ENCODE measurements at places on chromosomes 16 and 17.

DNA sequence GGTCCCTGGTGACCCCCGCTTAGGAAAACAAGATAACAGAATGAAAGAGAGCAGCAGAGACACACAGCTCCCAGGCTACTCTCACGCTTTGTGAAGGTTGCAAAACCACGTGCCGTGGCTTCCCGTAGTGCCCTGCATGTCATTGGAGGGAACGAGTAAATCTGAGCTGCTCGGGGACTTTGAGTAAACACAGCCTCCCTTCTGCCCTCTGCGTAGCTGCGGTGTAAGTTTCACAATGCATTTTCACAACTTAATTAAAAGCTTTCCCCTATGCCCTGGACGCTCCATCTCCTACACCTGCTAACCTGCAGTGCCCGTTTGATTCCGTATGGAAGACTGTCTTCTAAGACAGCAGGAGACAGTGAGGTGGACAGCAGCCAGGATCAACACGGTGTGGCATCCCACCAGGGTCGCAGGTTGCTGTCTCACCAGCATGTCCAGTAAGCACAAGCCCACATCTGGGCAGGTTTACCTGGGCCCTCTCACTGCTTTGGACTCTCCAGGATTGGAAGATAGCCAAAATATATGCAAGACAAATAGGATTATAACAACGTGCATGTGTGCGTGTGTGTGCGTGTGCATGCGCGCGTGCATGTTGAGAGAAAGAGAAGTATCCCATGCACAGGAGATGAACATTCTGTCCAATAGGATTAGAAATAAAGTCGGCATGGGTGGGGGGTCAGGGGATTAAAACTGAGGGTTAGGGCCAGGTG is 116.4 kb upstream of the RCVRN start:
- DNase-seq = no peak

DNA sequence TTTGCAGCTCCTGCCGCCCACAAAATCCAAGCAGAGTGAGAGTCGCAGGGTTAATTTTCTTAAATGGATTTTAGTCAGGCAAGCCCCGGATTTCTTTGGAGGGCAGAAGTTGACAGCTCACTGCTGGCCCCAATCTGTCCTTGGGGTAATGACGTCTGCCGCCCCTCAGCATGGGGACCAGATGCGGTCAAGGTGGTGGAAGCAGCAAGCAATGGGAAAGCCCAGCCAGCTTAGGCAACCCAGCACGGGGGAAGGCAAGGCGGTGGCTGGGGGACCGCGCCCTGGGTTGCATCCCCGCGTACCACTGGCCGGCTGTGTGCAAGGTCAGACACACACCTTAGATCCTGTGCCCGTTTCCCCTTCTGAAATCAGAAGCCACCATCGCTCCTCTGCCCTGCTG is 321.7 kb downstream of the C16orf95 start:
- no peak for DNase-seq

GRCh38 chr17:1709971-1710806 is at the start of gene TLCD2:
Gene TLCD2 (minus strand): TSS chr17:1710377. CDS start chr17:1710242, 135 bp downstream.
- DNase-seq = no peak

DNA sequence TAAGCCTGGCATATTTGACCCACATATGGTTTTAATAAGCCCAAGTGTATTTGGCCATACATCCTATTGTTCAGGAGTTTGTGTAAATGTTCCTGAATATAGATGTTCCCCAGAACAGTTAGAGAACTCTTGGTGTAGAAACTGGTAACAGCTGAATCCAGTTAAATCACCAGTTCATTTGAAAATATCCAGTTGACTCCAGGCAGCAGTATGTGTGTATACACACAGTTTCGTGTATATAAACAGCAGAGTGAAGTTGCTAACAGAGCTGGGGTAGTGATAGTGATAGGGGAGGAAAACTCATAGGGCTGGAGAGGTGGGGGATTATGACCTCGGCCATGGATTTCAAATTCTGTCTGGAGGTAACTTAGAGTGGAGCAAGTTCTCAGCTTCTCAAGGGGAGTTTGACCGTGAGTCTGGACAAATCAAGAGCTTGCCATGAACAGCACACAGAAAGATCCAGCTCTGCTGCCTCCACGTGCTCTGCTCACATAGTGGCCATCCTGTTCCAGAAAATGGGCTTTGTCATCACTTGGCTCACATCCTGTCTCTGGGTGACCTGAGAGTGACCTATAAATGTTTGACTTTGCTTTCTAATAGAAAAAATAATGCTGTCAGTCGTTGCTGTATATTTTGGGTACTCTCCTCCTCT is 30.6 kb upstream of the MMD start:
- DNase-seq = no peak

GRCh38 chr16:89656435-89657121 is 930 bp downstream of the CHMP1A start:
- no peak for DNase-seq

DNA sequence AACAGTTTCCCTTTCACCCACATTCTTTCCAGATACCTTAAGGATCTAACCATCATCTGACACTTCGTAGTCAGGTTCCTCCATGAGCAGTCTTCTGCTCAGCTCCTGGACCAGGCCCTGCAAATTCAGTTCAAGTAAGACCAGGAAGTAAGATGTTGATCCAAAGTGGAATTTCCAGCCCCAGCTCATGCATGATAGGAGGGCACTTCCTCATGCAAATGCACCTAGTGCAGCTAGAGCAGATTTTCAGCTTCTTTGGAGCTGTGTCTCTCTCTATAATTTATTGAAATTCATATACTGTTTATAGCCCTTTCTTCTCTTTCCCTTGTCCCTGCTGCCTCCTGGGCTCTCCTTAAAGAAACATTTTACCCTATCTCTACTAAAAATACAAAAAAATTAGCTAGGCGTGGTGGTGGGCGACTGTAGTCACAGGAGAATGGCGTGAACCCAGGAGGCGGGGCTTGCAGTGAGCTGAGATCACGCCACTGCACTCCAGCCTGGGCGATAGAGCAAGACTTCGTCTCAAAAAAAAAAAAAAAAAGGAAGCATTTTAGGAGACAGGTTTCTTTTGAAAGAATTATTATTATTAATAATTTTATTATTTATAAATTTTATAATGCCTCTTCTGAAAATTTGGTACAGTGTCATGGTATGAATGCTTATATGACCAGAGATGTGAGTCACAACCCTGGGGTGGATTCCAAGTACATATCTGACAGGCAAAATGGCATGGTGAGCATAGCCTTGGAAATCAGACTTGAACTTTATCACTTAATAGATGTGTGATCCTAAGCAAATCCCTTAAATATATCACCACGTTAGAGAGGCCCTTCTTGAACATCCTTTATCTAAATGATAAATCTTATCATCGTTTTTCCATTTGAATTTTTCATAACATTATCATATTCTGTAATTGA is 94.3 kb downstream of the SSH2 start:
- no peak for DNase-seq

DNA sequence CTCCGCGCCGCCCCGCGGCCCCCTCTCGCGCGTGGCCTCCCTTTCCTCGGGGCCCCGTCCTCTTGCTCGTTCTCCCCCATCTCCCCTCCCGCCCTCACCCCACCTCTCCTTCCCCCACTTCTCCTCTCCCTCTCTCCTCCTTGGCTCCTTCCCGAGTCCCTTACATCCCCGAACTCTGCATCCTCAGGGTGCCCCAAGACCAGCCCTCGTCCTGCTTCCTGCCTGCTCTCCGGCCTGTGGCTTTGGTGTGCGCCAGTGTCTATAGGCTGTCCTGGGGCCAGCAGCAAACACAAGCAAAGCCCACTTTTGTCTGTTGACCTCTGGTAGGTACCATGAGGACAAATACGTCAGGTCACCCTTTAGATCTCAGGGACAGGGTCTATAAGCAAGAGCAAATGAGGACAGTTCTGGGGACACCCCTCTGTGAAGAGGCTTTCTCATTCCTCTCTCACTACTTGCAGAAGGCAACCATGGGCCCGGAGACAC is 284 bp upstream of the COPZ2 start:
- DNase-seq = no peak

DNA sequence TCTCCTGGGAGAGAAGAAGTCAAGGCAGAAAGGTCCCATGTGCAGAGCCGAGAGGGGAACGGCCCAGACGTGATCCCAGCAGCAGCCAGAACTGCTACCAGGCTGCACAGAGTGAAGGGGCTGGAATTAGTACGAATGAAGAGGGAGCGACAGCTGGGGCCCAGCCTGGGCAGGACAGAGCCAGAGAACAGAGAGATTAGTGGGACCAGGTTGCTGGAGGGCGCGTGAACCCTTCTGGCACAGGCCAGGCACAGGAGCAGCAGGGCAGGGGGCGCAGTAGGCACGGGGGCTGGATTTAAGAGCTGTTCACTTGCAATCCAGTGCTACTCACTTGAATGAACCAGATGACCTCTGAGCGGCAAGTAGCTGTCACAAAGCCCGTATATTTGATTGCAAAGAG is 66.9 kb downstream of the PLXDC1 start:
- DNase-seq = no peak

DNA sequence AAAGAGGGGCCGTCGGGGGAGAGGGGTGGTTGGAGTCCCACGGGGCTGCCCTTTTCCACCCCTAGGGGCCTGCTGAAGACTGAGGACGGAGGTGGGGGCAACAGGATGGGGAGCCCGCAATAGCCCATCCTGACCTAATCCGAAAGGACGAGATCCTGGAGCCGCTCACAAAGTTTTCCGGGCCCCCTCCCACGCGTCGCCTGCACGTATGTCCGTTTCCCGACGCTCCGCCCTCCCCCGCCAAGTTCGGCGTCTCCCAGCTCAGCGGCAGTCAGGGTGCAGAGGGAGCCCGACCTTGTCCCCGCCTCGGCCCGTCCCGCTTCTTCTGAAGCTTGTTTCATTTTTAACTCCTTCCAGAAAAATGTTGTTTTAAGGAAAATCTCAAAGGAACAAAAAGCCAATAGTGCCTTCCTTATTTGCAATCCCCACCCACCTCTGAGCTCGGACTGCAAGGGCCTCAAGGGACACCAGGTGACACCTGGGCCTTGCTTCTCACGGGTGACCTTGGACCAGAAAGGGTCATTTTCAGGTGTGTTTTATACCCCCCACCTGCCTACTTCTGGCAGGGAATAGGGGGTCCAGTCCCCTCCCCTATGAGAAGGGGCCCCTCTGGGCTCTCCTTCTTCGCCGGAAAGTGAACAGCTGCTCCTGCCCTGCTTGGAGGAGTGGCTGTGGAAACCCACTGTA is 3.4 kb upstream of the ZNF423 start:
- DNase-seq = peak; percentile 53

GRCh38 chr17:68238871-68239253 is 9.0 kb upstream of the AMZ2 start:
- no peak for DNase-seq

- DNase-seq = no peak
These were observed 95.1 kb downstream of the SOX9 start for GRCh38 chr17:72215928-72216327.

GRCh38 chr17:57833179-57833939 is 16.5 kb downstream of the MRPS23 start:
- DNase-seq = peak; percentile 72

DNA sequence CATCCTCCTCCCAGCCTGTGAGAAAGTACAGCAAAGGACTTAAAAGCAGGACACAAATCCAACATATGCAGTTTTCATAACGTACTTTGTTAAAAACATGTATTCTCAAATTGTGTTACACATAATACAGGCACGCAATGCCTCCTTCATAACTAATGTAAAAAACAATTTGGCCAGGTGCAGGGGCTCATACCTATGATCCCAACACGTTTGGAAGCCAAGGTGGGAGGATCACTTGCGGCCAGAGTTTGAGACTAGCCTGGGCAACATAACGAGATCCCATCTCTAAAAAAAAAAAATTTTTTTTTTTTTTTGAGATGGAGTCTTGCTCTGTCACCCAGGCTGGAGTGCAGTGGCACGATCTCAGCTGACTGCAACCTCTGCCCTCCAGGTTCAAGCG is 20.4 kb downstream of the TEX2 start:
- no peak for DNase-seq

- DNase-seq = no peak
These were observed 33.7 kb upstream of the CCL2 start for GRCh38 chr17:34221411-34221810.

DNA sequence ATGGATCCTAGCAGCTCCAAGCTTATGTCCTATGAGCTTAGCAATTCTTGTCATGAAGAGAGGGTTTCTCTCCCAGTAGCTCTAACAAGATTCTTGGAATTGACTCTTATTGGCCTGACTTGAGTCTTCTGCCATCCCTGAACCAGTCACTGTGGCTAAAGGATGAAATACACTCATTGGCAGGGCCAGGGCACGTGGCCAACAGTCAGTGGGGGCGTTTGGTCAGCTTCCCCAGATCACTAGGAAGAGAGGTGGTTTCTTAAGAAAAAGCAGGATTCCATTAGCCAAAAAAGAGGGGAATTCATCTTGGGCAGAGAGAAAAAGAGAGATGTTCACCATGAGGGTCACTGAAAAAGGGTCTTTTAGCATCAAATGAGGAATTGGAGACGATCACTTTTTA is 363.2 kb downstream of the SNX29 start:
- DNase-seq = no peak

DNA sequence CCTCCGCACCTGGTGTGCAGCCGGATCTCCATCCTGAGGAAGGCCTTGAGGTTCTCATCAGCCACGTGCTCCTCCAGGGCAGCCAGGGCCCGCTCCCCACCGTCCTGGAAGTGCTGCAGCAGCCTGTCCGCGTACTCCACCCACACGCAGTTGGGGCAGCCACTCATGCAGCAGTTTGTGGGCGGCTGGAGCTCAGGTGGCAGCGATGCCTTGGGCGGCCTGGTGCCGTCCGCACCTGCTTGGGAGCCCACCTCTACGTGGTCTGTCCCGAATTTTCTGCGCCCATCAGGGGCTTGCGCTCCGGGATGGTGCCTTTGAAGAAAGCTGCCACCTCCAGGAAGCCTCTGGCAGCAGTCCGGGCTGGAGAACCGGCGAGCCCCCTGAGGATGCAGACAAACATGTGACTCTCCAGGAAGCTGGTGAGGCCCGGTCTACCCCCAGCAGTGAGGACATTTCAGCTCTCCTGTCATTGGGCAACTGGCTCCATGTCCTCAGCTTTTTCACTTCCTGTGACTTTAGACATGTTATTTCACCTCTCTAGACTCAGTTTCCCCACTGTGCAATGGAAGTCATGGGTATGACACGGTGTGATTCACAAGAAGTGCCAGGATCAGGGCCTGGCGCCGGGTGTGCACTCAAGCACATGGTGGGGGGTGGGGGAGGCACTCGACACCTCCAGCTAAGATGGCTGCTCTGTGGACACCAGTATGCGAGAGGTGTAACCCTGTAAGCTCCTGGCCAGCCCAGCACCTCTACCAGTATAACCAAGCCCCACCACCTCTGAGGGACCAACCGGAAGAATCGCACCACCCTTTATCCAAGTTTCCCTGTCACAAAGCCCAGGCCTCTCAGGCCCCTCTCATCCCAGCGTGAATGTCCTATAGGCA is 957 bp downstream of the OXLD1 start:
- no peak for DNase-seq

- DNase-seq = no peak
These were observed 387.5 kb upstream of the GOT2 start for GRCh38 chr16:59121411-59122261.

DNA sequence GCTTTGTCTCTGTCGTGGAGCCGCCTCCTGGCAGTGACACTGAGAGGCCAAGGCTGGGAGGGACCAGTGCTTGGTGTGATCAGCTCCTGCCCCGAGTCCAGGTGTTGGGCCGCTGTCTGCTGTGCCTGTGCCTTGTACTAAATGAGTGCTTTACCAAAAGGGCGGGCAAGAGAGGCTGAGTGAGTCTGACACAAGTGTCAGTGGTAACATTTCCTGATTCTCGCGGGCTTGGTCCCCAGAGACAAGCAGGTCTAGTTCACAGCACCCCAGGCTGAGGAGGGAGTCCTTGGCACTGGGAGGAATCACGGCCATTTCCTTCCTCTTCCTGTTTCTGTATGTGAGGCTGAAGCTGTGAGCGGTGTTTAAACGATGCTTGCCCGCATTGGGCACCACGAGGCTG is 30.2 kb downstream of the PLD6 start:
- DNase-seq = no peak
